ENCODE measurements at places on chromosomes 12 and 14.

- no peak overlapping the region for H3K27ac ChIP-seq
- no peak for DNase-seq
- H3K36me3 ChIP-seq = no peaks in the 10 kb centered on the region
- H3K4me3 ChIP-seq = peak overlapping the region; percentile 84
- peaks cover 69% of the 10 kb centered on the region for H3K27me3 ChIP-seq
Observed at GRCh38 chr14:36660736-36661505, 739 bp upstream of the PAX9 start.

DNA sequence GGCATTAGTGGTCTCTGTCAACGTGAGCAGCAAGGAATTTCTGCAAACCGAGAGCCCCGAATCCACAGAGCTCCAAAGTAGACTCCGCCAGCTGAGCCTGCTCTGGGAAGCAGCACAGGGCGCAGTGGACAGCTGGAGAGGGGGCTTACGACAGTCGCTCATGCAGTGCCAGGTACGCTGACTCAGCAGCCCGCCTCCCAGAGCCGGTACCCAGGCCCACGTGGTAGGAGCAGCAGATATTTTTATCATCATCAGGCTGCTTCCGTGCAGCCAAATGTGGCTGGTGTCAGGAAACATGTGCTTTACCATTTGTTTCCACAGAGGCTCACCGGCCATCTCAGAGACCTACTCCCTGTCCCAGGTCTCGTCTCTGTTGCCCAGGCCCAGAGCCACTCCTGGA is 73.7 kb downstream of the ESR2 start:
- H3K27ac ChIP-seq = no peak overlapping the region
- H3K4me1 ChIP-seq = no peaks in the 10 kb centered on the region
- H3K36me3 ChIP-seq = no peaks in the 10 kb centered on the region
- DNase-seq = no peak

GRCh38 chr12:17577405-17577804 is 512.6 kb downstream of the RERGL start:
- no peaks in the 10 kb centered on the region for H3K36me3 ChIP-seq
- H3K4me3 ChIP-seq = no peak overlapping the region

- no peaks in the 10 kb centered on the region for H3K27me3 ChIP-seq
- no peak overlapping the region for H3K27ac ChIP-seq
- no peak for DNase-seq
- no peak overlapping the region for H3K4me3 ChIP-seq
Observed at GRCh38 chr14:35927727-35928126, 101.6 kb downstream of the BRMS1L start.

- no peaks in the 10 kb centered on the region for H3K27me3 ChIP-seq
- H3K4me3 ChIP-seq = no peak overlapping the region
- no peaks in the 10 kb centered on the region for H3K4me1 ChIP-seq
- H3K27ac ChIP-seq = no peak overlapping the region
- no peak for DNase-seq
Observed at GRCh38 chr12:65622056-65622455, 202.2 kb upstream of the HMGA2 start.

DNA sequence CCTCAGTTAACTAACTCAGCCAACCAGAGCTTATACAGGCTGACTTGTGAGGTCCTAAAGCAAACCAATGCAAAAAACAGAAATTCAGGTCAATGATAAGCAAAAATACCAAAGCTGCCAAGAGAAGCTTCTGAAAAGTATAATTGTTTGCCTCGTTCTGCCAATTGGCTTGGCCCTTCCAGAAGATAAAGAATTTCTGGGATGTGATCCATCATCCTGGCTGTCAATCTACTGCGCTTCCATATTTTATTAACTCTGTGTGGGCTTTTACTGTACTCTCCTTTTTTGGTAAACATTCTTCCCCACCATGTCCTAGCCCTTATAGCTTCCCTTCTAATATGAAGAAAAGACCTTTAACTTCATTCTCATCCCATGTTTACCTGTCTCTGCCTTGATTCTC is 387.9 kb downstream of the TMEM117 start:
- H3K4me3 ChIP-seq = no peak overlapping the region
- H3K27me3 ChIP-seq = no peaks in the 10 kb centered on the region
- no peak for DNase-seq
- H3K36me3 ChIP-seq = no peaks in the 10 kb centered on the region

- no peaks in the 10 kb centered on the region for H3K4me1 ChIP-seq
- no peaks in the 10 kb centered on the region for H3K27me3 ChIP-seq
- DNase-seq = no peak
- no peaks in the 10 kb centered on the region for H3K36me3 ChIP-seq
Observed at GRCh38 chr12:17214929-17215328, 609.0 kb upstream of the LMO3 start.

DNA sequence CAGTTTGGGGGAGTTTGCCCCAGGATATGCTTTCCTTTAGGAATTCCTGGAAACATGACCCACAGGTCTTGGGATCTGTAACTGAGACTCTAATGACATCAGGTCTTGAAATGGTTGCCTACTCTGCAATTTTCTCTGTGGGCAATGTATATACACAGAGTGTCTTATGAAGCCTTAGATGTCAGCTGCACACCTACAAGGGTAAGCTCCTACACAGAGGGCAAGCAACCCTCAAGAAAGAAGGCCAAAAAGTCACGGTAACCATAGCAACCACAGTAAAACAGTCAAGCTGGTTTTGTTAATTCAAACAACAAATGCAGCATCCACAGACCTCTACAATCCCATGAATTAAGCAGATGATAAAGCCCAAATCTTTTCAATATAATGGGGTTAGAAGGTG is 293.0 kb downstream of the SSPN start:
- no peaks in the 10 kb centered on the region for H3K27me3 ChIP-seq
- H3K4me1 ChIP-seq = no peaks in the 10 kb centered on the region
- H3K36me3 ChIP-seq = no peaks in the 10 kb centered on the region
- DNase-seq = no peak

- no peaks in the 10 kb centered on the region for H3K36me3 ChIP-seq
- H3K4me1 ChIP-seq = no peaks in the 10 kb centered on the region
- H3K4me3 ChIP-seq = no peak overlapping the region
- H3K27ac ChIP-seq = no peak overlapping the region
- no peaks in the 10 kb centered on the region for H3K27me3 ChIP-seq
- no peak for DNase-seq
Observed at GRCh38 chr12:27208414-27208750, 35.7 kb upstream of the STK38L start.

- H3K4me1 ChIP-seq = peaks cover 14% of the 10 kb centered on the region
- no peak for DNase-seq
- H3K27me3 ChIP-seq = no peaks in the 10 kb centered on the region
- no peak overlapping the region for H3K4me3 ChIP-seq
- H3K27ac ChIP-seq = no peak overlapping the region
- no peaks in the 10 kb centered on the region for H3K36me3 ChIP-seq
Observed at GRCh38 chr12:105915997-105916759, 222.6 kb downstream of the NUAK1 start.

GRCh38 chr14:103067231-103067954 is 10.0 kb upstream of the CDC42BPB start:
- DNase-seq = peak; percentile 83
- no peaks in the 10 kb centered on the region for H3K27me3 ChIP-seq
- peak overlapping the region; percentile 48 for H3K4me3 ChIP-seq
- no peaks in the 10 kb centered on the region for H3K36me3 ChIP-seq
- H3K4me1 ChIP-seq = peaks cover 12% of the 10 kb centered on the region

DNA sequence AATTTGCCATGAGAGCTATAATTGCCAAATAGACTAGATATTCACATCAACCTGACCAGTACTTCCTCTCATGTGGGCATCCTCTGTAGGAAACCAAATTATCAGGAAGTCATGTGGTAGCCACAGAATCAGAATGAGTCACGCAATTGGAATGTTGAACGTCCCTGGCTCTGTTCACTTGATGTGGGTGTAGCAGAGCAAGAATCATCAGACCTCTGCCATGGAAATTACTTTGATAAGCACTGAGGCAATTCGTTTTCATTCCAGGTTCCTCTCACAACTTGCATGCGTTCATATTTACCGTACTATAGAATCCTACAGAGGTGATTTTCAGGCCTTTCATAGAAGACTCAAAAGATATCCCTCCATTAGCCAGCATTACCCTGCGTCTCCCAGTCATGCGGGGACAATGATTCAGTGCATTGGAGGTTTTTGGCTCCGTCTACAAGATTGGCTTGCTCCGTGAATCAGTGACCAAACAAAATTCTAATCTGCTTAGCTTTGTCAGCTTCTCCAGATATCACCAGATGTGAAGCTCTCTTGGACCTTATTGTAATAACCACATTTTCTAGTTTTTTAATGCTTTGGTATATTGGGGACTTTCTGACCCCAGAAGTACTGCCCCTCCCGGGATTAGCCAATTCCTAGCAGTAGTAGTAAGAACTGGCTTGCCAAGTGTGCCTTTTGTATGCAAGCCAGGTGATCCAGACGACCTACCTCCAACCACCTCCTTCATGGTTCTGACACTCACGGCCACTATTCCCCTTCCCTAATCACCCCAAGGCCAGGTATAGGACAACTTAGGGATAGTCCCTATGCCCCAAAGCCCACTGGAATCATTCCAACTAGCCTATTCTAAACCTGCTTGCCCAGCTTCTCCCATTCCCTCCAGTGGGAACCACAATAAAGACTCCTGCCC is 133.4 kb downstream of the KICS2 start:
- peaks cover 66% of the 10 kb centered on the region for H3K4me1 ChIP-seq
- no peaks in the 10 kb centered on the region for H3K27me3 ChIP-seq
- H3K4me3 ChIP-seq = peak overlapping the region; percentile 45
- DNase-seq = peak; percentile 96
- peak overlapping the region; percentile 85 for H3K27ac ChIP-seq

- H3K27ac ChIP-seq = peak within 1 kb of the TSS; percentile 89
- peak within 1 kb of the TSS; percentile 95 for H3K4me3 ChIP-seq
- peaks cover 10% of the 10 kb centered on the region for H3K36me3 ChIP-seq
Observed at GRCh38 chr14:55129086-55129427, at the start of gene LGALS3. Gene LGALS3, plus strand, starts transcription at chr14:55129252. Its CDS starts 8,122 bp downstream, at chr14:55137374.

- no peaks in the 10 kb centered on the region for H3K27me3 ChIP-seq
- H3K27ac ChIP-seq = peak overlapping the region; percentile 42
- H3K4me3 ChIP-seq = no peak overlapping the region
- peak; percentile 59 for DNase-seq
Observed at GRCh38 chr12:46439793-46440511, 67.4 kb upstream of the SLC38A2 start.

- no peak for DNase-seq
- no peak overlapping the region for H3K4me3 ChIP-seq
- H3K4me1 ChIP-seq = peaks cover 11% of the 10 kb centered on the region
Observed at GRCh38 chr14:101858791-101859537, 97.5 kb downstream of the PPP2R5C start.

GRCh38 chr12:124804011-124804621 is 59.5 kb downstream of the SCARB1 start:
- peak; percentile 13 for DNase-seq
- H3K4me3 ChIP-seq = no peak overlapping the region
- no peaks in the 10 kb centered on the region for H3K27me3 ChIP-seq
- no peaks in the 10 kb centered on the region for H3K36me3 ChIP-seq
- no peaks in the 10 kb centered on the region for H3K4me1 ChIP-seq
- no peak overlapping the region for H3K27ac ChIP-seq

- 0 out of 2 replicates have a peak overlapping the region, but pooled peaks have one; percentile 15 for H3K4me3 ChIP-seq
- peak overlapping the region; percentile 47 for H3K27ac ChIP-seq
- DNase-seq = peak; percentile 36
- no peaks in the 10 kb centered on the region for H3K27me3 ChIP-seq
- peaks cover 8% of the 10 kb centered on the region for H3K36me3 ChIP-seq
Observed at GRCh38 chr12:946212-946611, 3.3 kb downstream of the RAD52 start.

GRCh38 chr12:108779998-108780688 is 48.8 kb upstream of the CORO1C start:
- H3K4me3 ChIP-seq = no peak overlapping the region
- H3K27ac ChIP-seq = peak overlapping the region; percentile 13
- DNase-seq = peak; percentile 52

- no peak overlapping the region for H3K27ac ChIP-seq
- H3K36me3 ChIP-seq = no peaks in the 10 kb centered on the region
- no peak overlapping the region for H3K4me3 ChIP-seq
Observed at GRCh38 chr14:96584199-96584906, 82.2 kb downstream of the PAPOLA start.

GRCh38 chr14:65808390-65808789 is 395.9 kb downstream of the FUT8 start:
- no peaks in the 10 kb centered on the region for H3K36me3 ChIP-seq
- no peak overlapping the region for H3K4me3 ChIP-seq
- no peaks in the 10 kb centered on the region for H3K4me1 ChIP-seq
- no peak for DNase-seq
- peaks cover 21% of the 10 kb centered on the region for H3K27me3 ChIP-seq
- no peak overlapping the region for H3K27ac ChIP-seq

DNA sequence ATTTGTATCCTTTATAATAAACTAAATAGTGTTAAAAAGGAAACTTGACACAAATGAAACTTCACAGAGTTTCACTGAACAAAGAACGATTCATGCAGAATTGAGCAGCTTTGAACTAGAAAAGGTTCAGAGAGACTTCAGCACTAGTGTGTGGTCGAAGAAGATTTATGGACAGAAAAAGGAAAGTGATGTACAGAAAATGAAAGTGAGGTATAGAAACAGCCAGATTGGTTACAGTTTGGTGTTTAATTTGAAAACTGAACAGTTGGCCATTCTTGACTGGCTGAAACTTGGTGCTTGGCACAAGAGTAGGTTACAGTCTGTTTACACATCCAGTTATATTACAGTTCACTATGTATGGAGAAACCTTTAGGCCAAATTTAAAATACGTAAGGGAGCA is 207.1 kb downstream of the GALC start:
- no peak overlapping the region for H3K4me3 ChIP-seq
- H3K36me3 ChIP-seq = no peaks in the 10 kb centered on the region
- no peaks in the 10 kb centered on the region for H3K27me3 ChIP-seq

DNA sequence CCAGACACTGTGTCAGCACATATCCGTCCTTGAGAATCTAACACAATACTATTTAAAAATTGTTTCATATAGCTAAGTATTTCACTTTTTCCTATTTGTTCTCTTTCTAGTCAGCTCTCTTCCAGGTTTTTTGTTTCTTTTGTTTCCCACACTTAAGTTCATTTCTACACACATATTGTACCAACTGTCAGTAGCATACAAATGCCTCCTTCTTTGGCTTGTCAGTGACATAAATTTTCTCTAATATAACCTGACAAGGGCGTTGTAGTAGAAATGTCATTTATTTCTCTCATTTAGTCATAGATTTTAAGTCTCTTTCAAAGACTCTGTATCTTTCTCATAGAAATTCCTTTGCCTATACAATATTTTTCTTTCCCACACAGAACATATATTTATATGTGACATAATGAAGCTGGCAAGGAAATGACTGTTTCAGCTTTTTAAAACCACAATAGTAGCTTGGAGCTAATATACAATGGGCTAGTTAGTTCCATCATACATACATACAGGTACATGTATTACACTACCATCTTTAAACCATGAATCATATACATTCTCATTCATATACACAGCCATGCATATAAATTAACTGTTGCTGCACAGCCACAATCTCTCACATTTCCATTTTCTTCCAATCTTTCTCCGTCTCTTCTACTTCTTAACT is 42.3 kb upstream of the EPS8 start:
- DNase-seq = no peak
- no peaks in the 10 kb centered on the region for H3K27me3 ChIP-seq
- H3K4me3 ChIP-seq = no peak overlapping the region
- H3K4me1 ChIP-seq = peaks cover 35% of the 10 kb centered on the region

- no peaks in the 10 kb centered on the region for H3K36me3 ChIP-seq
- peak overlapping the region; percentile 23 for H3K4me3 ChIP-seq
- peak overlapping the region; percentile 62 for H3K27ac ChIP-seq
Observed at GRCh38 chr12:93823616-93824391, 146.6 kb downstream of the CRADD start.
